ENCODE measurements at places on chromosomes 3 and 15.

DNA sequence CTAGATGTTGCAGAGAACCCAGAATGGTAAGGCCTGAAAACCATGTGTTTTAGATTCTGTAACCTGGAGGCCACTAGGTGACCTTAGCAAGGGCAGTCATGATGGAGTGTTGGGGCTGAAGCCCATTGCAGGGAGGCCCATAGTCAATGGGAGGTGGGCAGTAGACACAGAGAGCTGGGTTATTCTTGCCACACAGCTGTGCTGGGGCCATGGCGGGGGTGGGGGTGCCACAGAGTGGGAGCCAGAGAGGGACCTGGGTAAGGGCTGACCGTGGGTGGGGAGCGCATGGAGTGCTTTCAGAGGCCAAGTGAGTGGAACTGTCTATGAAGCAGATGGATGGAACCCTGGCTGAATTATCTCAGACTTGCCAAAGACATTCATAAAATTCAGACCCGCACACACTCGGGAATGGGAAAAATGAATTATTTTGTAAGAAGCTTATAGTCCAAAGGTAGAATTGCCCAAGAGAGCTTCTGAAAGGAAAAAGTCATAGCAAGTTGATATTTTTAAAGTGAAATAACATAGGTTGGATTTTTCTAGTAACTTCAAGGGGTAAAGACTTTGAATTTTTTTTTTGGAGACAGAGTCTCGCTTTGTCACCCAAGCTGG lies 53.9 kb downstream of the SMAD3 start:
- DNase-seq, result no peak

GRCh38 chr15:98501192-98501591 lies 147.1 kb upstream of the IGF1R start:
- no peak for DNase-seq

DNA sequence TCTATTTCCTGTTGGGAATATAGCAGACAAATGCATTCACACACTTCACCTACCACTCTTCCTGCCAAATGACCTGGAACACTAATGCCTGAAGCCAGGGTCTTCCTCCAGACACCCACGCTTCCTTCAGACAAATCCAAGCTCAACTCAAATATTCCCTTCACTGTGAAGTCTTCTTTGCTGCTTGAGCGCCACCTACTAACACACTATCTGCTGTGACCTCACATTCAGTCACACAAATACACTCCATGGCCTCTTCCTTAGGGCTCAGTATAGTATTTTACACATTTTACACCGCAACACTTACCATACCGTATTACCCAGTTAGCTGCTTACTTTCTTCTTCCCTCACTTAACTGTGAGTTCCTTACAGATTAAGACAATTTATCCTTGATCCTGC lies 149.4 kb downstream of the SHOX2 start:
- no peak for DNase-seq

- peak; percentile 32 for DNase-seq
Measured at GRCh38 chr3:140334132-140334929, 343.5 kb upstream of the TRIM42 start.

Measured in SK-N-SH (cell line).